ENCODE measurements at places on chromosomes 11 and 22. TPM values are rescaled to one million over a fixed set of nuclear protein-coding genes. Genes with fewer than 3 reads are reported as not detected.

Gene MIF
- 1,216 TPM for polyA plus RNA-seq

Gene CASTOR1
- 15.7 TPM for polyA plus RNA-seq

Gene TTC36
- 0.55 TPM for polyA plus RNA-seq

Gene ADAMTS15
- polyA plus RNA-seq: not detected

Gene MEN1
- polyA plus RNA-seq: 36.4 TPM

Gene MCHR1
- polyA plus RNA-seq: not detected

Gene GUCD1
- polyA plus RNA-seq: 323 TPM

Gene PATE2
- polyA plus RNA-seq: not detected

Gene MIAT
- 0.93 TPM for polyA plus RNA-seq

Gene CD3D
- polyA plus RNA-seq: 31.6 TPM

Gene NXPE2
- not detected for polyA plus RNA-seq

Gene CECR2
- not detected for polyA plus RNA-seq

Data from IgD-negative memory B cell (primary cell).